ENCODE measurements at places on chromosomes 13 and 19.

DNA sequence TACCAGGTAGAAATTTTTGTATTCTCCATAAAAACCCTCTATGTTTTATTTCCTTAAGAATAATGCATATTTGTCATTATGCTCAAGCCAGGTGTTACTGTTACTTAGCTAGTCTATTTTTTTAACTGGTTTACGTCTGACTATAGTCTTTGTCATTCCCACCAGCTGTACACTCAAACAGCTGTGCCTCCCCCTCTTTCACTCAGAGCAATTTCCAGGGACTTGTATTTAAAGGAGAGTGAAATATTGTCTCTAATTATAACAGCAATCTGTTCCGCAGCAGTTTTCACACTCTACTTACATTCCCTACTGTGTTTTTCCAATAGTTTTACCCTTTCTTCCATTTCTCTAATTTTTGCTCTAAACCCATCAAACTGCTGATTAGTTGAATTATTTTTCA is 813.6 kb upstream of the MIR17HG start:
- no peak for DNase-seq

DNA sequence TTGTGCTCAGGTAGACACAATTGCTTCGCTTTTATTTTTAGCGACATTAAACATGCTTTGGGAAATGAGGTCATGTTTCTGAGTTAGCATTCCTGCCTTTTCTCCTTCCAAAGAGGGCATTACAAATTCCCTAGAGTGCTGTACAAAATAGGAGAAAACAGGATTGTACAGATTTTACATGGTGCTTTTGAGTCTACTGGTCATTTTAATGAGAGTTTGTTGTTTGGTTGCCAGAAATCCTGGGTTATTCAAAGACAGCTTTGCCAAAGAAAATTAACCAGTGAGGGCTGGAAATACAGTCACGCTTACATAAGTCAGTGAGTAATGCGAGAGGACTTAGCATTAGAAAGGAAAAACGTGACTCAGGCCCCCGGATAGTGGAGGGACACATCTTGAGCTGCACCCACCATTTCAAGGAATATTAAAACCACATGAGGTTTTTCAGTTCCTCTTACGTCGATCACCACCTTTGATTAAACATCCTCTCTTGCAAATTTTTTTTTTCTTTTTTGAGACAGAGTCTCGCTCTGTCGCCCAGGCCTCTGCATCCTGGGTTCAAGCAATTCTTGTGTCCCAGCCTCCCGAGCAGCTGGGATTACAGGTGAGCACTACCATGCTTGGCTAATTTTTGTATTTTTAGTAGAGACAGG is 55.4 kb downstream of the SACS start:
- peak; percentile 84 for DNase-seq

GRCh38 chr19:10984166-10984735 is 23.4 kb downstream of the SMARCA4 start:
- no peak for DNase-seq

DNA sequence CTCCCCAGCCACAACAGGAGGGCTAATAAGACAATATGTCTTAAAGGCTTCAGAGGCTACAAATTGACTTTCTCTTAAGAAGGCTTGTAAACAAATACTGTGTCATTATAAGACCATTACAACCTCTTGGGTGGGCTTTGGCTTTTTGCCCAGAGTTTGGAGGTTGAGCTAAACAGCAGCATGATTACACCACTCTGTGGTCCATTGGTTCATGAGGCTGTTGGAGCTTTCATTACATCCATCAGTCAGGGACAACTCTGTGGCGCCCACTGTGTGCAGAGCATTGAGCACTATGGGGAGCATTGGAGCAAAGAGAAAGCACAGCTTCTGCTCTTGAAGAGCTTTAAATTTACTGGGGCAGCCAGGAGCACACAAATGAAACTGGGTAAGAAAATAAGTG is 75.9 kb downstream of the TNFSF11 start:
- no peak for DNase-seq

DNA sequence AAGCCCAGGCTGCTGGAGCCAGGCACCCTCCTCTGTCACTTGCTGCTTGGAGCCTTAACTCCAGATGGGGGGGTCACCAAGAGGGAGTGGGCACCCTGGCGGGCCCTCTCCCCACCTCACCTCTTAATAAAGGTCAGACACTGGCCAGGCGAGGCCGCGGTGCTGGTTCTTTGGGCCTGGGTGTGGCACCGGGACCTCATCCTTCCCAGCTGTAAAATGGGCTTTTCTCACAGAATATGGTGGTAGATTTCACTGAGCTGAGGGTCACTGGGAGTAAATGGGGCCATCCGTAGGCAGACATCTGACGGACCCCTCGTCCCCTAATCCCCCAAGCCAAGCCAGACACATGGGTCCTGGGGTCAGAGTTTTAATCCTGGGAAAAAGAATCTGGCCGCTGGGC is 14.9 kb downstream of the STAP2 start:
- no peak for DNase-seq

DNA sequence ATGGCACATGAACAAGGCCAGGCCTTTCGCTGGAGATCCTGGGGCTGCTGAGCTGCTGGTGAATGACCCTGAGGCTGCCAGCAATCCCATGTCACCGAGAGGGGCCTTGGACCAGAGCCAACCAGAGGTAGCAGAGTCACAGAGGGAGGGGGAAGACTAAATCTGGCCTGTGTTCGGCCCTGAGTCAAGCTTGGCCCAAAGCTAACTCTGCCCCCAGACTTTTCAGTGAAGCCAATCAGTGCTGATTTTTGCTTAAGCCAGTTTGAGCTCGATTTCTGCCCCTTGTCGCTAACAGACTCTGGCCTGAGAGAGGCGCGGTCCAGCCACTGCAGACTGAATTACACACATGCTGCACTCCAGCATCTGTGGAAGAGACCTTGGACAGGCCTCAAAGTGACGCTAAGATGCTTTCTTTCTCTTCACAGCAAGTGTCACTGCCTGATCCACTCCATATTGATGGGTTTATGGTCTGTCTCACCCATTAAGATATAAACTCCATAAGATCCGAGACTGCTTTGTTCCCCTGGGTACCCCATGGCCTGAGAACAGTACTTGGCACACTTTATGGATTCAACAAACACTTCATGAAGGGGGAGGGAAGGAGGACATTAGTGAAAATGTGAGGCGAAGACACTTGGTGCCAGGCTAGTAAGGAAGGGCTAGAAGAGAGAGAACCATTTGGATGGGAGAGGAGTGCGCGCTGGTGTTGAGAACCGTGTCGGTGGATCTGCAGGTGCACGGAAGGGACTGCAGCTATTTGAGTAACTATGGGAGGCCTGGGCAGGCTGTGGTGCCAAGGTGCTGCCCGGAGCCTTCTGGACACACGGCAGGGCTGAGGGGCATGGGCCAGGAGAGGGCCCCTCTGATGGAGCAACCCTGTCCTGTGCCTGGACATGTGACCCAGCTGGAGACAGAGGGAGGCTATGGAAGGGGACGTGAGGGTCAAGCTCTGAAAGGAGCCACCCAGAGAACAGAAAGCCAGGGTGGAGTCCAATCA is 17.6 kb downstream of the RANBP3 start:
- no peak for DNase-seq

GRCh38 chr13:30002577-30002976 is 152.2 kb upstream of the UBL3 start:
- no peak for DNase-seq

DNA sequence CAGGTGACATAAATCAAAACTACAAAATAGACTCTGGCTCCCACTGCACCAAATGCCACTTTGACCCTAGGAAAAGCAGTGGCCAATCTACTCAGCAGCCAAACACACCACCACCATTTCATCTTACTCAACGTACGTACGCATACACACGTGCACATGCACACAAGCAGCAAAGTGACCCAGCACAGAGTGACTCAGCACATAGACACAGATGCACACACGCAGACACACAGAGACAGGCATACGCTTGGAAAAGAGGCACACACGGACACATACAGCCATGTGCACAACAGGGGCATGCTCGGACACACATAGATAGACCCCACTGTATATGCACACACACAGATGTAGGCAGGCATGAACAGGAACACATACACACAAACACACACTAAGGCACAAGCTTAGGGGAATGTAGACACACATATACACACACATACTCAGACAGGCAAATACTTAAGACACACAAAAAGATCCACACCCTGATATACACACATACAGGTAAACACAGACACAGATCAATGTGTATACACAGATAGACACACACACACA is 37.3 kb downstream of the PEPD start:
- DNase-seq, result peak; percentile 34

GRCh38 chr19:41955521-41955920 is 3.6 kb downstream of the RABAC1 start:
- no peak for DNase-seq

DNA sequence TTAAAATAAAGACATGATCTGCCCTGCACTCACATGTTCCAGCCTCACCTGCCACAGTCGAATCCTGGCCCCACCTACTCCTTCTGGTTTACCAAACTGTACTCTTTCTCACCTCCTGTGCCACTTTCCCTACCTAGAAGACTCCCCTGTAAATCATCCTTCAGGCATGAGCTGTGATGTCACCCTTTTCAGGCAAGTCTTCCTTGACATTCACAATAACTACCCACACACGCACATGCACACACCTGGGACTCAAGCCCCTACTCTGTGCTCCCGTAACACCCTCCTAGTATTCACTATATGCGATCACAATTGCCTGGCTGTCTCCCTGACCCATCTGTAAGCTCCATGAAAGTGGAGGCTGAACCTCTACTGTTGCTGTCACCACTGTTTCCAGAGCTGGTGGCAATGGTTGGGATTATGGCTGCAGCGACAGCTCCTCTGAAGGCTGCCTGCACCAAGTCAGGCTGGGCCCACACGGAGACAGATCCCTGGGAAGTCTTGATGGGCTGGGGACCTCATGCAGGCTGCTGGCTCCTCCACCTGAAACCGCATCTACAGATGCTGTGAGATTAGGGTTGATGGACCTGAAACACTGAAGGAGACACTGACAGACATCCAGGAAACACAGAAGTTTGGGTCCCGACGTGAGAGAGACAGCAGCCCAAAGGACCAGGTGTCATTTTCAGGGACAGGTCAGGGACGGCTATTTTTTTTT is 611.1 kb downstream of the UQCRFS1 start:
- DNase-seq, result no peak

GRCh38 chr13:112442483-112443090 is 66.4 kb downstream of the SPACA7 start:
- peak; percentile 49 for DNase-seq

DNA sequence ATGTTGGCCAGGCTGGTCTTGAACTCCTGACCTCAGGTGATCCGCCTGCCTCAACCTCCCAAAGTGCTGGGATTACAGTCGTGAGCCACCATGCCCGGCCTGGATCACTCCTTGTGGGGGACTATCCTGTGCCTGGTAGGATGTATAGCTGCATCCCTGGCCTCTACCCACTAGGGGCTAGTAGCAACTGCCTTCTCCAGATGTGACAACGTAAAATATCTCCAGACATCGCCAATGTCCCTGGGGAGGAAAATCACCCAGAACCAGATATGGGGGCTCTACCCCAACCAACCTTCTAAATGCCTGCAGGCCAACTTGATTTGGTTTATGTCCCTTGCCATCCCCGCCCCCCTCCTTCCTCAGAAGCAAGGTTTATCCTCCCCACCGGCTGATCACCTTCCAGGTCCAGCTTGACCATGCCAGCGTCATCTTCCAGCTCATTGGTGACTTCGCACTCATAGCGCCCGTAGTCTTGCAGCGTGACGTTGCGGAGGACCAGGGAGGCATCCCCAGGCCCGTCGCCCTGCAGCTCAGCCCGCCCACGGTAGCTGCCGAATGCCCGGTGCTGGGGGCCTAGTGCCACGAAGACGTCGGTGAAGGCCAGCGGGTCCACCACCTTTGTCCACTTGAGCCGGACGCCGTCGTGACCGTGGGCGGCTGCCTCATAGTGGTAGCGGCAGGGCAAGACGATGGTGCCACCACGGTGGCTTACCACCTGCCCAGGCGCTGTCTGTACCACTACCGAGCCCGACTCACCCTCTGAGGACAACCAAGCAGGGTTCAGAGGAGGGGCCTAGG is 12.5 kb downstream of the TM6SF2 start:
- DNase-seq, result no peak

GRCh38 chr19:39131255-39131755 is 5.7 kb downstream of the PAK4 start:
- DNase-seq, result no peak

GRCh38 chr19:7550987-7551761 is 15.7 kb downstream of the PNPLA6 start:
- peak; percentile 69 for DNase-seq

GRCh38 chr19:39927524-39928356 is 6.7 kb downstream of the FCGBP start:
- no peak for DNase-seq

DNA sequence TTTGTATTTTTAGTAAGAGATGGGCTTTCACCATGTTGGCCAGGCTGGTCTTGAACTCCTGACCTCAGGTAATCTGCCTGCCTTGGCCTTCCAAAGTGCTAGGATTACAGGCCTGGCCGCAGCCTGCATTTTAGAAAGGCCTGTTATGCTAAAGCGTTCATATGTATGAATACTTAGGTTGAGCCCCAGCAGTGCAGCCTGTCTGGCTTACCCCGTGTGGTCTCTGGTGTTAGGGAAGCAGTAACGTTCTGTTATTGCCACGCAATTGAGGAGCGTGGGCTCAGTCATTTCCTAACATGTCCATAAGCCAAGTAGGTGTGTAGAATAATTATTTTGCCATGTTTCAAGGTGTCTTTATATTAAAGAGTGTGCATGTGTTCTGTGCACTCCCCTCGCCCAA is 14.3 kb downstream of the HNRNPM start:
- no peak for DNase-seq

DNA sequence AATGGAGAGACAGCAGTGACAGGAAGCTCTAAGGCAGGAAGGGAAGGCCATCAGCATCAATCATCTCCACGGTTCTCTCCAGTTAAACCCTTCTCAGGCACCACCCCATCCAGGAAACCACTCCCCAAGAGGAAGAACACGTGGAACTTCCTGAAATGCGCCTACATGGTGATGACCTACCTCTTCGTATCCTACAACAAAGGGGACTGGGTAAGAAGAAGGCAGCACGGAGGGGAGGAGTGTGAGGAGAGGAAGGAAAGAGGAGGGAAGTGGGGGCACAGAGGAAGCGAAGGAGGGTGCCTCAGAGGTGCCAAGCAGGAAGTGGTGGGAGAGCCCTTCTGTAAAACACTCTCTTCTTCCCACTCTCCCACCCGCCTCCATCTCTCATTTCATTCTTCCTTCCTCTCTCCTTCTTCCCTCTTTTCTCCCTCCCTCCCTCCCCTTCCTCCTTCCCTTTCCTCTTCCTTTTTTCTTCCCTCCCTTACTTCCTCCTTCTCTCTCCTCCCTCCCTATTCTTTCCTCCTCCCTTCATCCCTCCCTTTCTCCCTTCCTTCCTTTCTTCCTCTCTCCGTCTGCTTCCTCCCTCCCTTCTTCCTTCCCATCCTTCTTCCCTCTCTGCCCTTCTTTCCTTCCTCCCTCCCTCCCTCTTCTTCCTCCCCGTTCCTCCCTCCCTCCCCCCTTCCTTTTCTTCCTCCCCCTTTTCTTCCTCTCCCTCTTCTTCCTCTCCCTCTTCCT is 12.6 kb downstream of the ZSCAN5A start:
- no peak for DNase-seq

Data from activated effector memory CD4-positive, alpha-beta T cell treated with anti-CD3 and anti-CD28 coated beads, Interleukin-2, amount 50 U/mL, for 16 hours (primary cell).